ENCODE measurements at places on chromosomes 4 and X.

GRCh38 chr4:95506264-95506663, 42.5 kb downstream of the UNC5C start:
- no peak for DNase-seq

DNA sequence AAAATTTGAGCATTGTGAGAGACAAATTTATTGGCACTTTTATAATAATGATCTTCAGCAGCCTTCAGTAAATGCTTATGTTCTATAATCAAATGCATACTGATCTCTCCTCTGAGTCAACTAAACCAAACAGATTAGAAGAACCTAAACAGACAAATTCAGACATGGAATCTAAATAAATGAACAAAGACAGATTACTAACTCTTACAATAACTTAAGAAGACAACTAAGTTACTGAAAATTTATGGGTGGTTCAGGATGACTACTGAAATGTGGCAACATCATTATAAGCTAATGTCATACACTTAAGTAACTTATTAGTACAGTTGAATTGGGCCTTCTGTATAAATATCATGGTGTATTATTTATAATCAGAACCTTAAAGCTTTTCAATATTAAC, 127.3 kb downstream of the NEK1 start:
- no peak for DNase-seq

GRCh38 chr4:137213372-137214173, 318.7 kb downstream of the PCDH18 start:
- no peak for DNase-seq

GRCh38 chrX:153662266-153662665, 11.3 kb downstream of the PNCK start:
- no peak for DNase-seq

- no peak for DNase-seq
Measured at GRCh38 chr4:87042986-87043820, 108.4 kb downstream of the AFF1 start.

- no peak for DNase-seq
Measured at GRCh38 chr4:53545942-53546581, 45.2 kb downstream of the LNX1 start.

GRCh38 chr4:79756140-79756895, 316.7 kb downstream of the ANTXR2 start:
- DNase-seq, result no peak

GRCh38 chr4:173801361-173801760, 271.3 kb upstream of the HAND2 start:
- DNase-seq, result no peak

GRCh38 chr4:164876700-164877324, at the start of gene APELA:
Gene APELA (plus strand): TSS chr4:164877178. CDS start chr4:164877332, 154 bp downstream.
- DNase-seq, result no peak

- no peak for DNase-seq
Measured at GRCh38 chr4:6761649-6762615, 20.6 kb upstream of the KIAA0232 start.

- no peak for DNase-seq
Measured at GRCh38 chrX:154411981-154412340, 622 bp downstream of the TAFAZZIN start.

GRCh38 chrX:7447801-7448499, 300.0 kb upstream of the PUDP start:
- no peak for DNase-seq

DNA sequence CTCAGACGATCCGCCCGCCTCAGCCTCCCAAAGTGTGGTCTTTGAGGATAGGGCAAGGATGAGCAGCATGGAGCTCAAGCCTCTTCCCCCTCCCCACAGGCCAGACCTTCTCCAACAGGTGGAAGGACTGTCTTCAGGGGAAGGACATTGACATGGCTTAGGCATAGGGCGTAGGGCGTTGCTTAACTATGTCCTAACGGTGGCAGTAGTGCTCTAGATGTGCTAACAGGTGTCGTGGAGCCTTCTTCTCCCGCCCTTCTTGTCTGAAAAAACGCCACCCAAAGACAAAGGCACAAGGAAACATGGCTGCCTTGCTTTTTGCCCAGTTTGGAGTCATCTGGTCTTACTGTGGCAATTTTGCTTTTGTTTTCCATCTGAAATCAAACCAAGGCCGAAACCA, 219.8 kb downstream of the OR13H1 start:
- DNase-seq, result peak; percentile 91

- peak; percentile 17 for DNase-seq
Measured at GRCh38 chr4:148737061-148737770, 295.0 kb upstream of the NR3C2 start.

GRCh38 chr4:73508651-73509050, 27.1 kb downstream of the AFM start:
- no peak for DNase-seq

DNA sequence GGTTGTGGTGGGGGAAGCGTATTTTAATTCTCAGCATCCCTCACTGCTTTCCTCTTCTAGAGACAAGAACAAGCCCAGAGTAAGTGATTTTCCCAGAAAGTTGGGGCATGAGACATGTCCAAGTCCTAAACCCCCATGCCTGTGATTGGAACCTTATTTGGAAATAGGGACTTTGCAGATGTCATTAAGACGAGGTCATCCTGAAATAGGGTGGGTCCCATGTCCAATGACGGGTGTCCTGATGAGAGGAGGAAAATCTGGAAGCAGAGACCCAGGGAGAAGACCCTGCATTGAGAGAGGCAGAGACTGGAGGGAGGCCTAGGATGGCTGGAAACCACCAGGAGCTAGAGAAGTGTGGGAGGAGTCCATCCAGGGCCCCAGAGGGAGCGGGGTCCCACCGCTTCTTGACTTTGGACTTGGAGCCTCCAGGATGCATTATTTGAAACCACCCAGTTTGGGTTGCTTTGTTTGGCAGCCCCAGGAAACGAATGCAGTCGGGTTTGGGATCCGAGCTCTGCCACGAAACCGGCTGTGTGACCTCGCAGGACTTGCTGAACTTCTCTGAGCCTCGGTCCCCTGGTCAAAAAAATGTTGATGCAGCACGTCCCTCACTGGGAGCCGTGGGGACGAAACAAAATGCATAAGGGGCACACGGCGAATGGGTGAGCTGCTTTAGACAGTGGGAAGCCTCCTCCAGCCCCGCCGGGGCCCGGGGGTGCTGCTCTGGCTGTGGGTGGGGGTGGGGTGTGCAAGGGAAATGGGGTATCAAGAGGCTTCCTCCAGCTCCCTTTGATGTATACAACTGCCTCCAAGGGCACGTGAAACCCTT, 113.9 kb downstream of the CPZ start:
- DNase-seq, result no peak

- DNase-seq, result no peak
Measured at GRCh38 chr4:174036576-174036975, 246.9 kb downstream of the FBXO8 start.

- DNase-seq, result no peak
Measured at GRCh38 chr4:175954685-175955084, 111.0 kb upstream of the WDR17 start.

DNA sequence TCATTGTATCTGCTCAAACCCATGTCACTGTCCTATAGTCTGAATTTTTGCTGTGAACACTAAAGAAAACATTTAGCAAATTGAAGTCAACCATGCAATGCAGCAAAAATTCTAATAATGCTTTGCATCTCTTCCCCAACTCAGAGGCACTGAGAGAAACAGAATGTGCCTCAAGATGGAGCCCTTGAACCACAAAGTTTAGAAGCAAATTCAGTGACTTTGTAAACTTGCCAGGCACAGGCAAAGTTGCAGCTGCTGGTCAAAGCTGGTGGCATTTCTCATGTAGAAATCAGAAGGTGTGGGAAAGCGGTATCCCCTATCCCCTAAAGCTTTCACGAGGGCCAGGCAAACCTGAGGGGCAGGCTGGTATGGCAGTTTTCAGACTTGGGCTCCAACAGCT, 121.7 kb upstream of the DIPK2B start:
- DNase-seq, result peak; percentile 79

- DNase-seq, result no peak
Measured at GRCh38 chr4:76377911-76378310, 43.0 kb downstream of the CCDC158 start.

- DNase-seq, result no peak
Measured at GRCh38 chr4:108313546-108314339, 145.0 kb upstream of the LEF1 start.

- DNase-seq, result no peak
Measured at GRCh38 chrX:127457161-127457560, 595.0 kb downstream of the ACTRT1 start.

DNA sequence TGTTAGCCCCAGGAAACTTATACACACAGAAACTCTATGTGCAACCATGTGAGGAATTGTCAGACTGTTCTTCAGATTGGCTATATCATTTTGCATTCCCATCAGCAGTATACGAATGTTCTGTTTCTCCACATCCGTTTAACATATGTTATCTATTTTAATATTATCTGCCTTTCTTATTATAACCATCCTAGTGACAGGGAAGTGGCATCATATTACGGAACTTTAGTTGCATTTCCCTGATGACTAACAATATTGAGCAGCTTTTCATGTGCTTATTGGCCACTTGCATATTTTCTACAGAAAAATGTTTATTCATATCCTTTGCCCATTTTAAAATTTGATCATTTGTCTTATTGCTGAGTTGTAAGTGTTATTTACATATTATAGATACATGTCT, 36.5 kb upstream of the IL15 start:
- no peak for DNase-seq

GRCh38 chr4:147310312-147310711, 170.6 kb upstream of the EDNRA start:
- no peak for DNase-seq
